Left renal cortex interstitium (tissue), 4 donors: ENCODE measurements at places on chromosomes 3 and 15. TPM values are rescaled to one million over a fixed set of nuclear protein-coding genes. Genes with fewer than 3 reads are reported as not detected.

CEMIP gene
- 2.0 TPM for polyA plus RNA-seq

XYLB gene
- polyA plus RNA-seq = 14.2 TPM

GRAMD2A gene
- polyA plus RNA-seq = 15.3 TPM

PATL2 gene
- polyA plus RNA-seq = 1.9 TPM

PCYT1A gene
- polyA plus RNA-seq = 45.1 TPM

SLC51B gene
- 10.7 TPM for polyA plus RNA-seq

KLHL25 gene
- 9.5 TPM for polyA plus RNA-seq

TNFAIP8L3 gene
- 1.5 TPM for polyA plus RNA-seq

MUC20 gene
- polyA plus RNA-seq = 44.4 TPM

DNAH12 gene
- 0.97 TPM for polyA plus RNA-seq

AMT gene
- polyA plus RNA-seq = 47.9 TPM

TOPBP1 gene
- polyA plus RNA-seq = 43.7 TPM

GPR27 gene
- 10.1 TPM for polyA plus RNA-seq
